ENCODE measurements at places on chromosomes 6 and 20.
A peak's percentile ranks its signal among the peaks of the same experiment; 100 is the strongest.

- no peak for DNase-seq
These were observed 47.8 kb downstream of the ELOVL5 start for GRCh38 chr6:53300656-53301551.

- no peak for DNase-seq
These were observed 26.8 kb downstream of the BNIP5 start for GRCh38 chr6:36309900-36310299.

GRCh38 chr20:63756648-63756991 is 17.0 kb downstream of the SLC2A4RG start:
- no peak for DNase-seq

DNA sequence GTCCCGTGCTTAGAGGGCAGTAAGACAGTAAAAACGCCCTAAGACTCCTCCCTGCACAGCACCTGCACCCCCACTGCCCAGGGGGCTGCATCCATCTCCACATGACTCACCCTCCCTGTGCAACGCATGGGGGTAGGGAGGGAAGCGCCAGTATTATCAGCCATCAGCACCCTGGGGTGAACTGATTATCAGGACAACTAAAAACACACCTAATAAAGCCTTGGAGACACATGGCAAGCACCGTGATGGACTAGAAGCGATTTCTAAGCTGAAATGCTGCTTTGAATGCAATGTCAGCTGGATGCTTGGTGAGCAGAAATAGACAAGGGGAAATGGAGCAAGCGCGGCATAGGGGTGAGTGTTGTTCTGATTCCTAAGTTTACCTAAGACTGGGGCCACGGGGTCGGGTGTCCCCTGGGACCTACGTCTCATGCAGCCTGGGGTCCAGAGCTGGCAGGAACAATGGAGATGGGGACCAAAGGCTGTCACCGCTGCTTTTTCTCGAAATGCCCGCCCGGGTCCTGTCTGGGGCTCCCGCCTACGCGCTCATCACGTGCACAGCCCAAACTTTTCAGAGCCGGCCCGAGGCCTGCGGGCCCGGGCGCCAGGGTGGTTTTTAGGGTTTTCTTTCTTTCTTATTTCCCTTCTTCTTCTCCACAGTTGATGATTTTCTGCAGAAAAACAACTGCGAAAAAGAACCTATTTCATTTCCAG is 702 bp upstream of the TNFAIP3 start:
- DNase-seq = no peak

GRCh38 chr20:1438361-1438760 is 28.3 kb downstream of the NSFL1C start:
- DNase-seq = no peak

- no peak for DNase-seq
These were observed 269.6 kb downstream of the CLIC5 start for GRCh38 chr6:45746046-45746445.

- DNase-seq = peak; percentile 42
These were observed 100.0 kb downstream of the ARMC2 start for GRCh38 chr6:108948181-108948661.

DNA sequence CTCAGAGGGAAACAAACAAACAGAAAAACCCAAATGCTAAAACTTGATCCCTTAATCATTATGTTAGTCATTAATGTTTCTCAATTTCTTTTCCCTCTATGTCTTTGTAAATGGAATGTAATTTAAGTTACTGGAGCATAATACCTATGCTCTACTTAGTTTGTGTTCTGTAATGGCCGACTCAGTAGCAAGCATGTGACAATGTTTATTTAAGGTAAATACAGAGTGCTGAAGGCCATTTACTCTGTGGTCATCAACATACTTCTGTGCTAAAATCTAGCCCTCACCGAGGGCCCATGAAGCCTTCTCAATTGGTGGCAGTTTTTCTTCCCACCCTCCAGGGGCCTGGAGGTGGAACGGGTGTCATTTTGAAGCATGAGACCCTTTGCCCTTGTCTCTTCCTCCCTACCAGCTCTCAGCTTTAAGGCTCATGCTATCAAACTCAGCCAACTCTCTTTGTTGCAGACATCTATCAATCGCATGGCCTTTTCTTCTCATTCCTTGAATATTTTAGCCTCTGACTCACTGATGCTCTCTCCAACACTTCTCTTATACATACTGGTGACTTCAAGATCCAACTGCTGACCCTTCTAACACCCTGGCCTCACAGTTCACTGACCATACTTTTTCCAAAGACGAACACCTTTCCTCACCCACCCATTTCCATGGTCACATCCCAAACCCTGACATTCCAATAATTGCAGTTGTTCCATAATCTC is 48.2 kb downstream of the STX7 start:
- no peak for DNase-seq

GRCh38 chr6:124796464-124796970 is 165.7 kb upstream of the RNF217 start:
- DNase-seq = no peak

GRCh38 chr20:1328680-1329330 is at the start of gene SDCBP2:
Gene SDCBP2 (minus strand): TSS chr20:1329139. CDS start chr20:1320416, 8,723 bp downstream.
- peak; percentile 89 for DNase-seq

DNA sequence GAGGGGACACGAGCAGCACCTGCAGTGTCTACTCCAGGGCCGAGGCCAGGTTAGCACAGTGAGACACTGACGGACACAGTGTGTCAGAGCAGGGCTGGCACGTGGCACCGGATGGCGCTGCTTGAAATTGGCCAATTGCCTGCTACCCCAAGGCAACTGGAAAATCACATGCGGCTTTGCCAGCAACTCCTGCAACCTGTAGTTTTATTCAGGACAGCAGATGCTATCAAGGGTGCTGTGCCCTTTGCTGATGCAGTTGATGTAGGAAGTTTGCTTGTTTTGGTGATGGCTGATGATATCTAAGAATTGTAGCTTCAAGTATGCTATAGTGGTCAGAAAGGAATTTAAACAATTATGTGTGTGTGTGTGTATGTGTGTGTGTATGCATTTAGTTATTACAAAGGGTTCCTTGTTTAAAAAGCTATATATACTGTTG is 25.9 kb downstream of the RIN2 start:
- no peak for DNase-seq

GRCh38 chr20:56630506-56631317 is 1.6 kb downstream of the TFAP2C start:
- no peak for DNase-seq

DNA sequence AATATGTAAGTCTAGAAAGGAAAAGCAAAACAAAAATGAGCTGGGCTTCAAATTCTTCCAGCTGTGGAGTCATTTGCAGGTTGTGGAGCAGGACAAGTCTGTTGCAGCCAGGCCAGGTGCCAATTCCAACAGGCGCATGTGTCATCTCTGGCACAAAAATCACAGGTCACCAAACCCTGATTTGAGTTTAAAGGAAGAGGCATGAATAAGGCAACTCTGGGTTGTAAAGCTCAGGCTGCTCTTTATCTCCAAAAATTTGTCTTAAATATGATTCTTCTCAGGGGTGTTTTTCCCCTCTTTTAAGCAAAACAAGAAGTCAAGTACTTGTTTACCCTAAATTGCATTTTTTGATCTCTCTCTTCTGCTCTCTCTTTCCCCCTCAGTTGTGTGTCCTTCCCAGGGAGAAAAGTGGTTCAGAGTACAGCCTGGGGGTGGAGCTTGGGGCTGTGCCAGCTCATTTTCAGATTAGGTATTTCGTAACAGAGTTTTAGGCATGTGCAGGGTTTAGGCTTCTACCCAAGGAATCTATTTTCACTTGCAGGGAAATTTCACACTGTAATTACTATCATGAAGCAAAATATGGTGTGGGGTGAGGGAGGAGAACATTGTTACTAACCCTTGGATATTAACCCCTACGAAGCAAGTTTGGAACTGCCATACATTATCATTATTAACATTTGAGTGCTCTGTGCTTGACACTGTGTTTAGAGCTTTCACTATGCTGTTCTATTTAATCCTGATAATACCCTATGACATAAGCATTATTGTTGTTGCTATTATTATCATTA is 8.3 kb upstream of the NCOA3 start:
- peak; percentile 91 for DNase-seq

DNA sequence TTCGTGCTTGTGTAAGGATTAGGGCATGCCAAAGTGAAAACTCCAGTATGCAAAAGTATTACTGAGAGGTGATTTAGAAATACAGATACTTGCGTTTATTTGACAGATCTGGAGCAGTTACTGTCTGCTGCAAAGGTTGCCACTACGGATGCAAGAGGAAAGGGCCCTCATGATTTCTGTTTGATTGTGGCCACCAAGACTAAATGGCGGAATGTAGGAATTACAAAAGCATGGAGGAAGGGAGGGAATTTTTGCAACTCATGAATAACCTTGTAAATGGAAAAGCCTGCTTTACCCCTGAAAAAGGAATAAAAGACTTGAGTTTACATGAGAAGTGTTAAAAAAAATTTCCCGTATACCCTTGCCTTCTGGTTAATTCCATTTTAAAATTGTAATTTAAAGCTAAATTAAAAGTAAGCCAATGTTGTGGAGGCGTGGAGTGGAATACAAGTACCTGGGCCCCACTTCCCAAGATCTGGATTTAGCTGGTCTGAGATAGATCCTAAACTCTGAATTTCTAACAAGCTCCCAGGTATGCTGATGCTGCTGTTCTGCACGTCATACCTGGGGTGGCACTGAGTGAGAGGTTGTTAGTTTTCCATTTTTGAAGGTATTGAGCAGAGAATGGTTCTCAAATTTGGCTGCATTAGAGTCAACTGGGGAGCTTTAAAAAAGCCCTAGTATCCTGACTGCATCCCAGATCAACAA is 56.6 kb upstream of the NKX2-2 start:
- DNase-seq = no peak

DNA sequence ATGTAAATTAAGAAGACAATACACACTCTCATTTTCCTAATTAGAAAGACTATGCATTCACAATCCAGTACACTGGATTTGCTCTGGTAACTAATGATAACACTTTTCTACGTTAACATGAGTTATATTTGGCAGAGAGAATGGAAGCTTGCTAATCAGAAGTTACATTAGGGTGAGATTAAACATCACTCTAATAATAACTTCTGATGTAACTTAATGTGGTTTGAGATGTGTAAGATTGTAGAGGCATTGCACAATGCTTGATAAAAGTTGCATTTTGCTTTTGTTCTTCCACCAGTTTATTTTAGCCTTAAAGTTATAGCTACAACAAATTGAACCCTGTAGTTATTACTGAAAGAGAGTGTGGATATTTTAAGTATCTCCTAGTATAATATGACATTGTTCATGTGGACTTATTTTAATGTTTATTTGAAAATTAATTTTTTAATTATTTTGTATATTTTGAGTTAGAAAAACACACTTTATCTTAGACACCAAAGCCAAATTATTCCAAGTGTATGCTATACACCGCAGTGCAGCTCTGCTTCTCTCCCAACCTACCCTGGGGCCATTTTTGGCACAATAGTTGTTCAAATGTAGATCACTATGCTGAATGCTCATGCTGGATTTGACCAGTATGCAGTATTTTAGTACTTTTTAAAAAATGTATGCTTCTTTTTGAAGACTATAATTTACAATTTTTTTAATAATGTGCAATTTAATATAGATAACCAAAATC is 143.2 kb downstream of the SLC16A10 start:
- DNase-seq = no peak

DNA sequence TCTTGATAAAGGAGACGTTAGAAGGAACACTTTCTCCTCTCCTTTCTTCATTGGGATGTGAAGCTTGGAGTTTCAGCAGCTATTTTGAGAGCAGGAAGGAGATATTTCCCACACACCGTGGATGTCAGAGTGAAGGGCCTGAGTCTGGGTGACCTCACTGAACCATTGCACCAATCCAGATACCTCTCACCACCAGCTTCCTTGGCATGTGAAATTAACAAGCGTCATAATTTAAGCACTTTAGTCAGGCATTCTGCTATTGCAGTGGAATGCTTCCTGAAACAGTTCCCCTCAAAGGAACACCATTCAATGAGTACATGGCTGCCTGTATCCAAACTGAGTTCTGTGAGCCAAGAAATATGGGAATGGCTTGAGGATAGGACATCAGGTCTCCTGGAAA is 83.7 kb downstream of the CHMP4B start:
- DNase-seq = no peak

Measured in mucosa of gallbladder (tissue), 1 donor.